ENCODE measurements at places on chromosomes 6 and 20. TPM values are rescaled to one million over a fixed set of nuclear protein-coding genes. Genes with fewer than 3 reads are reported as not detected.

DNA sequence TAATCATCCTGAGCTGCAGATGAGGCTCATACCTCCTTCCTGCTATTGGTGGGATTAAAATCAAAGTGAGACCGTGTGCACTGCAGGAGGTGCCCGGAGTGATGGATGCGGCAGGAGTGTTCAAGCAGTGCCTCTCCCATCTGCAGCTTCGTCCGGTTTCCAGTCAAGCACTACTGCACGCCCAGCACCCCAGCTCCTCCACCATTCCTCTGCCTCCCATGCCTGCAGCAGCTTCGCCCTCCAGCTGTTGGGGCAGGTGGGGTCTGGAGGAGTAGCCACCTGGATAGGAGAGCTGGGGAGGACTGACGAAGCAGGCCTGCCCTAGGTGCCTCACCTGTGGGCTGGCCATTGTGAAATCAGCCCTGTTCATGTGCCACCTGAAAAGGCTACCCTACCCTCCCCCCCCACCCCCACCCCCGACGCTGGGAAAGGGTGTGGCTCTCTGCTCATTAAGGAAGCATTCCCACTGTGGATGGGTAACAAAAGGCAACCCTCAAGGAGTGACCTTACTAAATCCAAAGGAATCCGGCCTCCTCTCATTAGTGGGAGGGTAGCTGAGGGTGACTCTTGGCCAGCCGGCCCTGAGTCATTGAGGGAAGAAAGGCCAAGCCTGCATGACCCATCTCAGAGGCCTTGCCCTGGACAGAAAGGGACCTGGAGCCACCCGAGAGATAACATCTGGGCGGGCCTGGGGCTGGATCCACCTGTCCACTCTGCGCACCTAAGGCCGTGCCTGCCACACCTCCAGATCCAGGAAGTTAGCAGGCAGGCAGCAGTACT lies 115.9 kb upstream of the ARMC2 start:
- DNase-seq, result no peak
- H3K4me1 ChIP-seq, result peaks cover 23% of the 10 kb centered on the region
- peaks cover 28% of the 10 kb centered on the region for H3K27me3 ChIP-seq
- no peak overlapping the region for H3K27ac ChIP-seq
- H3K4me3 ChIP-seq, result peak overlapping the region; percentile 26

Gene PLN
- 0.45 TPM for total RNA-seq

DNA sequence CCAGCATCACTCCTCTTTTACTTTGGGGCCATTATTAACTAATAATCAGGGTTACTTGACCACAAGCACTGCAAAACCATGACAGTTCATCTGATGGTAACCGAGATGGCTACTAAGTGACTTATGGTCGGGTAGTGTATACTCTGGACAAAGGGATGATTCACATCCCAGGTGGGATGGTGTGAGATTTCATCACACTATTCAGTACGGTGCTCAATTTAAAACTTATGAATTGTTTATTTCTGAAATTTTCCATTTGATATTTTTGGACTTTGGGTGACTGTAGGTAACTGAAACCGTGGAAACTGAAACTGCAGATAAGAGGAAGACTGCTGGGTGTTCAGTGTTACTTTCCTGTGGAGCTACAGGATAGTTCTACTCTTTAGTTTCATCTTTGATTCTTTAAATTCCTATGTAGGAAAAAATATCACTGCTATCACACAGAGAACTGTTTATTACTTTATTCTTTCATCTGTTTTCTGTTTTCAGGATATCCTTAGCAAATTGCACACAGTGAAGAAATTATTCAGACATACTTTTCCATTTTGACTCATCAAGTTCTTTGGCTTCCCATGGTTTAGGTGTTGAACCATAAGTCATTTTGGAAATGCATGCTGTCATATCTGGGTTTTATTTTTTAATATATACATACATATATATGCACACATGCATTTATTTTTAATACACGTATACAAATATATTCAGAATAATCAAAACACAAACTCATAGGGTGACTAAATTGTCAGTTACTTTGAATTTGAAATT lies 59.1 kb upstream of the C20orf144 start:
- no peak for DNase-seq
- peaks cover 31% of the 10 kb centered on the region for H3K4me1 ChIP-seq
- no peak overlapping the region for H3K4me3 ChIP-seq
- no peak overlapping the region for H3K27ac ChIP-seq
- H3K27me3 ChIP-seq, result no peaks in the 10 kb centered on the region
- H3K36me3 ChIP-seq, result peaks cover 41% of the 10 kb centered on the region

GRCh38 chr6:135181333-135182070 lies 394 bp downstream of the MYB start:
- peaks cover 14% of the 10 kb centered on the region for H3K4me1 ChIP-seq
- no peaks in the 10 kb centered on the region for H3K36me3 ChIP-seq
- peak overlapping the region; percentile 91 for H3K4me3 ChIP-seq
- H3K27me3 ChIP-seq, result peaks cover 57% of the 10 kb centered on the region

Gene ZSCAN16
- 12.1 TPM for total RNA-seq

DNA sequence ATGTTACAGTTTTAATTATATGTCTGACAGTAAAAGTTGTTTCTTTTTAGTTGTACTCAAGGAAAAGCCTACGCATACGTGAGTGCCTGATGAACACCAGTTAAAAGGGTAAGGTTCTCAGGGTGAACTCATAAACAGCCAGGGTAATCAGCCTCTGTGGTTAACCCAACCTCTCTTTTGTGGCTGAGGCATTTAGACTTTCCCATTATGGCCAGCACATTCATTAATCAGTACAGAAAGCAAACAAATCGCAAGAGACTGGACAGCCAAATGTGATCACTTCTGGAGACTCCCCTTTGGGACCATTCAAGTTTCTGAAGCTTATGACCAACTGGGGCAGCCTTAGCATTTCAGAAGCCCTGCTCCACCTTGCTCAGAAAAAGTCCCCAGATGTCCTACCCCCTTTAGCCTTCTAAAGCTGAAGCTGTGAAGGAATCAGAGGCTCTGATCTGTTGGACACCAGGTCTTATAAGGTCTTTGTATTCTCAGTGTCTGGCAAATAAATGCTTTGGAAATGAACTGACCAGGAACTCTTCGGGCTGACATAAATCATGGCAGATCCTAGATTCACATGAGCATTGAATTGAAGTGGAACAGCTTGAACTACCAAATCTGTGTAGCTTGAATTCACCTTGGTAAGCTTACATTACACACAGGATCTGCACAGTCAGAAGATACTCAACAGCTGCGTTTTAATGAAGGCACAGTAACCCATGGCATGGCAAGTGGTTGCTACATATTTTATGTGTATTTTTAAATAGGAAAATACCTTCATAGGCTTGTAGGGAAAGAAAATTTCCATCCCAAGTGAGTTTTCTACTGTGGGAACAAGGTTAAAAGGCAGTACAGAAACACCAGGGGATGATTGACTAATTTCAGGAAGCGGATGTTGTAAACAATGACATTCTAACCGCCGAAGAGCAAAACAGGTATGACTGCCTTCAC lies 18.7 kb downstream of the IL20RA start:
- H3K36me3 ChIP-seq, result no peaks in the 10 kb centered on the region
- no peak overlapping the region for H3K4me3 ChIP-seq
- no peaks in the 10 kb centered on the region for H3K4me1 ChIP-seq
- H3K27ac ChIP-seq, result peak overlapping the region; percentile 82
- no peaks in the 10 kb centered on the region for H3K27me3 ChIP-seq
- DNase-seq, result no peak

Gene TTK
- 13.4 TPM for total RNA-seq

DNA sequence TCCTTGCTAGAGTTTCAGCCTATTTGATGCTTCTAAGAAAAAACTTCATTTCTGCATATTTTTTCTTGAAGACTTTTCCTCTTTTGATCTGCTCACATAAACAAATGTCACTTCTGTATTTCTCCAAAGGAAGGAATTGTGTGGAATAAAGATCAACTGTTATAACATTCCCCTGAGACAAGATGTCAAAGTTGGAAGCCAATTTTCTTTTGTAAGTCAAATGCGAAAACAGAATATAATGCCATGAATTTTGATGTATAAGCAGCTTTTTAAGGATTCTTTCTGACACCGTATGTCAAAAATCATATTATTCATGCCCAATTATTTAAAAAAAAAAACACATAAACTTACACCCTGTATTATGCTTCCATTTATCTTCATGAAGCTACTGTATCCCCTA lies 70.3 kb upstream of the NHSL1 start:
- no peaks in the 10 kb centered on the region for H3K27me3 ChIP-seq
- no peak for DNase-seq
- peaks cover 22% of the 10 kb centered on the region for H3K4me1 ChIP-seq
- H3K4me3 ChIP-seq, result no peak overlapping the region
- no peak overlapping the region for H3K27ac ChIP-seq

- H3K27ac ChIP-seq, result no peak overlapping the region
- peaks cover 12% of the 10 kb centered on the region for H3K4me1 ChIP-seq
- DNase-seq, result no peak
- no peaks in the 10 kb centered on the region for H3K36me3 ChIP-seq
- no peak overlapping the region for H3K4me3 ChIP-seq
- peaks cover 30% of the 10 kb centered on the region for H3K27me3 ChIP-seq
Measured at GRCh38 chr20:57147185-57147584, 119.3 kb downstream of the BMP7 start.

Gene SIRPB1
- total RNA-seq, result 0.95 TPM

DNA sequence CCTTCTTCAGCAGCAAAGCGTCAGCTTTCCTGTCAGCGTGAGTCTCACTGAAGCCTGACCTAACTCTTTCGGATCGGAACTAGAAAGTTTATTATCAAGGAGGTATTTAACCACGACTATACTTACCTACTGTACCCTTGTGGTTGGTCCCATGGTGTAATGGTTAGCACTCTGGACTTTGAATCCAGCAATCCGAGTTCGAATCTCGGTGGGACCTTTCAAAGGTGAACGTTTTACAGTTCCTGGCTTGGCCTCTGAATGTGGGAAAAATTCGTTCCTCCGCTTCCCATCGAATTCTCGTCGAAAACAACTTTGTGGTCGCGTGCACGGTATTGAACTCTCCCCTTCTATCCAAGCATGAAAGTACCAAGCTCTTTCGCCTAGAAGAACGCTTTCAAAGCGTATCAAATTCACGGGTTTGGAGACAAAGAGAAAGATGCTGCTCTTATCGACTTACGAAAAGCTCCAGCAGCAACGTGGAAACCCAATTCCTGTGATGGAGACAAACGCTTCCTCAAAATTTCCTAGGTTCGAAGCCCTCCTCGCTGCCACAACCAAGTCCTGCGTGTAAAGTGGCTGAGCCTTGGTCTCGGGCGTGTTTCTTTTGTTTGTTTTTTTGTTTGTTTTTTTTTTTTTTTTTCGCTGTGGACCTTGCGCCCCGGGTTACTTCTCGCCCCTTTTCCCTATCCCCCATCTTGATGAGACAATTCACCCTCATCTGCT lies 63.7 kb downstream of the GPX5 start:
- no peaks in the 10 kb centered on the region for H3K36me3 ChIP-seq
- peaks cover 7% of the 10 kb centered on the region for H3K27me3 ChIP-seq
- H3K4me1 ChIP-seq, result peaks cover 41% of the 10 kb centered on the region
- H3K27ac ChIP-seq, result peak overlapping the region; percentile 84
- peak overlapping the region; percentile 83 for H3K4me3 ChIP-seq
- no peak for DNase-seq

DNA sequence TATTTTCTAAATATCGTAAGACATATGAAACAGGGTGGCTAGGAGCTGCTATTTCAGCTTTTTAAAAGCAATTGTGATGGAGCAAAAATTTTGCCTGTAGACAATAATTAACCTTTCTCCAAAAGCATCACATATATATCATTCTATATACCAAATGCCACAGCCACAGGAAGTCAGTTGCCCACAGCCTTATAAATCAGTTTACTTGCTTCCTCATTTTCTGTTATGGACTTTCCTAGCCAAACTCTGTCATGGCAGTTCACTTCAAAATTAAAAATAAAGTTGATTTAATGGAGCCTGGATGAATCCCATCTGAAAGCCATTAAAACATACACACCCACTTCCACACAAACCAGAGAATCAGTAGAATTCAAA lies 93.4 kb upstream of the NHSL1 start:
- peak overlapping the region; percentile 91 for H3K27ac ChIP-seq
- no peaks in the 10 kb centered on the region for H3K27me3 ChIP-seq
- H3K36me3 ChIP-seq, result no peaks in the 10 kb centered on the region

Gene RIPOR3
- 5.1 TPM for total RNA-seq

DNA sequence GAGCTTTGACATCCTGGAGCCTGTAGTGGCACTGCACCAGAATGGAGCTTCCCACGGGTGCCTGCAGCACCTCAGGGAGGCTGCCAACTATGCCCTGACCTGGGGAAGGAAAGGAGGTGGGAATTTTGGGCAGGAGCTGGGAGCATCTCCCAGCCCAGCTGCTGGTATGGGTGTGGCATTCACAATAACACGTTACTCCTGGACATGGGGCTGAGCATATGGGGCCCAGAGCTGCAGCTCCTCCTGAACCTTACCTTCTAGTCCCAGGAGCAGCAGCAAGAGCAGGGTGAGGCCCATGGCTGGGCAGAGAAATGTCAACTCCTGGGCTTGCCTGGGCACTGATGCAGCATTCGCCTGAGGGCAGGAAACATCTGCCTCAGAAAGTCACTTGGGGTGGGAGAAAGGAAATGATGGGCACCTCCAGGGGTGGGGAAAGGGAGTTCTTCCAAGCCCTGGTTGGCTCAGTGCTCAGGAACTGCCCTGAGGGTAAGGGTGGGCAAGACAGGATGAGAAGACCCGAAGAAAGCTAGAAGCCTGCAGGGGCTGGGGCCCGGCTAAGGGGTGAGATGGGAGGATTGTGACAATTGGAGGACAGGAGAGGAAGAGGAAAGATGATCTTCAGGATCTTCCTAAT lies at the start of gene TREML1:
Gene TREML1, minus strand, starts transcription at position 356 of the 634 bp plus-strand sequence. Its CDS starts 59 bp downstream, at position 297.
- H3K27me3 ChIP-seq, result peaks cover 20% of the 10 kb centered on the region
- H3K36me3 ChIP-seq, result no peaks in the 10 kb centered on the region
- DNase-seq, result no peak
- no peak within 1 kb of the TSS for H3K4me3 ChIP-seq

DNA sequence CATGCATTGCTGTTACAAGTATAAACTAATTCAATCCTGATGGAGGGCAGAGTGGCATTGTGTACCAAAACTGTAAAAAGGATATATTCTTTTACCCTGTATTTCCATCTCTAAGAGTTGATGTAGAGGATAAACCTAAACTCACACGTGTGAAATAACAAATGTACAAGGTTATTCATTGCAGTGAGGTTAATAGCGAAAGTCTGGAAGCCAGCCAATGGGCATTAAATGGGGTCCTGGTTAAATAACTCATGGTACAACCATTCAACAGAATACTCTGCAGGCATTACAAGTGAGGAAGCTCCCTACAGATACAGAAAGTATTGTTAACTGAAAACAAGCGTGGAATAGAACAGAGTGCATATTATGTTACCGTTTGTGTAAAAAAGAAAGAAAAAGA lies 56.9 kb downstream of the BCAS1 start:
- H3K27me3 ChIP-seq, result no peaks in the 10 kb centered on the region
- no peaks in the 10 kb centered on the region for H3K36me3 ChIP-seq
- DNase-seq, result no peak
- H3K27ac ChIP-seq, result no peak overlapping the region
- no peak overlapping the region for H3K4me3 ChIP-seq
- H3K4me1 ChIP-seq, result peaks cover 30% of the 10 kb centered on the region

Gene HLA-DRB5
- 22.1 TPM for total RNA-seq

Measured in type B pancreatic cell (in vitro differentiated cells).